Activated CD4-positive, CD25-positive, alpha-beta regulatory T cell (primary cell): ENCODE measurements at places on chromosomes 7 and 10.

GRCh38 chr10:132375116-132375794 lies 21.7 kb upstream of the PWWP2B start:
- DNase-seq, result no peak

DNA sequence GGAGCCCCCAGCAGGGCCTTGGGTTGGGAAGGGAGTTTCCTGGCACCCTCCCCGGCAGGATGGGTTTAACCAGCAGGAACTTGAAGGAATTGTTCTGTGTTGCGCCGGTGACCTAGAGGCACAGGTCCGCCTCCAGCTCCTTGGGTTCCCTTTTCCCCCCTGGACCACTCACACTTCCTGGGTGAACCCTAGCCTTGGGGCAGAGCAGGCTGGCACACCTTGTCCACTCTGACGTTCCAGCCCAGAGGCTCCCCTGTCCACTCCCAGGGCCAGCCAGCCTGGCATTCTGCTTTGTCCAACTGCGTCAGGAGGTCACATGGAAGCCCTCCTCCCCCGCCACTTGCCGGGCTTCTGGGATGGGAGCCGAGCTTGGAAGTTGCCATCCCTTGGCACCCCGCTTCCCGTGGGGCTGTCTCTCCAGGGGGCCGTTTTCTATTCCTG lies 25.8 kb downstream of the TMEM120A start:
- DNase-seq, result no peak

DNA sequence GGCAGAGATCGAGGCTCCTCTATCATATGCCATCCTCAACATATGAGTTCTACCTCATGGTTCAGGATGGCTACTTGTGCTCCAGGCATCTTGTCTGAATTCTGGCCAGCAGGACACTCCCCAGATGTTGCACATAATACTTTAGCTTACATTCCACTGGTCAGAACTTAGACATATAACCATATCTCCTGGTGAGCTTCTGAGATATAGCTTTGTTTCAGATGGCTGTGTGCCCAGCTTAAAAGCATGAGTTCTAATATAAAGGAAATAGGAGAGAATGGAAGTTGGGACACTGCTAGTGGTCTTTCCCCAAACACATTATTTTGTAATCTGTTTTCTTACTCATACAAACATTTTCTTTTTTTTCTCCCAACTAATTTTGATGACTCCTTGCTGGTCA lies 50.8 kb upstream of the IFRD1 start:
- DNase-seq, result no peak

DNA sequence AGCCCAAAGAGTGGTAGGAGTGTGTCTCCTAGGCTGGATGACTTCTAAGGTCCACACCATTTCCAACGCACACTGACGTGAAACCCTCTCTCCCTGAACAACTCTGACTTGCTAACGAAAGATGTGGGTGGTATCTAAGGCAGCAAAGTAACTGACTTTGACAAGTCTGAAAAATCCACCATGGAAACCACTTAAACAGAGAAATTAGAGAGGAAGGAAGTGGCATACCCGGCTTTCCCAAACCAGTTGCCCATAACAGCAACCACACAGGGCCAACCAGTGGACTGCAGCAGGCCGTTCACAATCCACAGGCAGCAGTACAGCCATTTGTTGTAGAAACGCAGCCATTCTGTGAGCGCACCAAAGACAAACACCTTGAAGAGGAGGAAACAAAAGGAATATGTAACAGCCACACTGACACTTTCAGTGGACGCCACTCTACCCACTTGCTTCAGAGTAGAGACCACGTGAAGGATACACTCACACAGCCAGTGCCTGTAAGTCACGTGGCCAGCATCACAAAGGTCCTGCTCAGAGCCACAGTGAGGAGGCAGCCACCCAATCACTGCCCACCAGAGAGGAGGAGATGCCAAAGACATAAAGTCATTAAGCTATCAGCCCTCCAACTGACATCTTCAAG lies 39.8 kb downstream of the SLC37A3 start:
- DNase-seq, result no peak

- no peak for DNase-seq
Observed at GRCh38 chr7:95899919-95900513, 127.7 kb downstream of the DYNC1I1 start.

DNA sequence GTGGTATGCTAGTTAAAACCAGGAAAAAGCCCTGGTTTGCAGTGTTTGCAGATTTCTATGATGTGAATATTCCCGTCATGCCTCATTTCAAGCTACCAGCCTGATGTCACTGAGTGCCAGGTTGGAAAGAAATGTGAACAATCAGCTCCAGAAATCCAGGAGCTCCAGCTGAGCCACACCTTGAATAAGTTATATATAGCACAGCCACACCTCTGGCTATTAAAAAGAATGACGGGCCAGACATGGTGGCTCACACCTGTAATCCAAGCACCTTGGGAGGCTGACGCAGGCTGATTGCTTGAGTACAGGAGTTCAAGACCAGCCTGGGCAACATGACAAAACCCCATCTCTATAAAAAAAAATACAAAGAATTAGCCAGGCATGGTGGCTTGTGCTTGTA lies 18.7 kb upstream of the SLF2 start:
- DNase-seq, result no peak

- DNase-seq, result no peak
Observed at GRCh38 chr10:75773231-75773780, 341.9 kb downstream of the LRMDA start.

GRCh38 chr10:119364645-119365600 lies 157.6 kb downstream of the GRK5 start:
- no peak for DNase-seq

- DNase-seq, result no peak
Observed at GRCh38 chr10:128579901-128580300, 453.7 kb upstream of the MKI67 start.

- no peak for DNase-seq
Observed at GRCh38 chr7:116239020-116239419, 28.7 kb downstream of the TES start.

DNA sequence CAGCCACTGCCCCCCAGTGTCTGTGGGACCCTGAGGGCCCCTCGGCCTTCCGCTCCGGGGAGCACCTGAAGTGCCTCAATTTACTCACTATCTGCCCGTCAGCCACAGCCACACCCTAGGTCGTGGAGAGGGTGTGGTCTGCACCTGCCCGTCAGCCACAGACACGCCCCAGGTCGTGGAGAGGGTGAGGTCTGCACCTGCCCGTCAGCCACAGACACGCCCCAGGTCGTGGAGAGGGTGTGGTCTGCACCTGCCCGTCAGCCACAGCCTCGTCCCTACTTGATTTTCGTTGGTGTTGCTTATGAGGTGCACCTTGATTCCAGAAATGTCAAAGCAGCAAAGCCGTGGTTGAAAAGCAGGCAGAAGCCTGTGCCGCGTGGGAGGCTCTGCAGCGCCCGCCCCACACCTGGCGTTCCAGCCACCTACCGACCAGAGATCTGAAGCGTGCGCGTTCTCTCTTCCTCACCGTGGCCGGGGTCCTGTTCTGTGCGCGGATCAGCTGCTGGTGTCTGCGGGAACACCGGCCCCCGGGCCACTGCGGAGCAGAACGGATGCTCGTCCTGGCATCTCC lies 101.6 kb downstream of the DYNC2I1 start:
- DNase-seq, result no peak

DNA sequence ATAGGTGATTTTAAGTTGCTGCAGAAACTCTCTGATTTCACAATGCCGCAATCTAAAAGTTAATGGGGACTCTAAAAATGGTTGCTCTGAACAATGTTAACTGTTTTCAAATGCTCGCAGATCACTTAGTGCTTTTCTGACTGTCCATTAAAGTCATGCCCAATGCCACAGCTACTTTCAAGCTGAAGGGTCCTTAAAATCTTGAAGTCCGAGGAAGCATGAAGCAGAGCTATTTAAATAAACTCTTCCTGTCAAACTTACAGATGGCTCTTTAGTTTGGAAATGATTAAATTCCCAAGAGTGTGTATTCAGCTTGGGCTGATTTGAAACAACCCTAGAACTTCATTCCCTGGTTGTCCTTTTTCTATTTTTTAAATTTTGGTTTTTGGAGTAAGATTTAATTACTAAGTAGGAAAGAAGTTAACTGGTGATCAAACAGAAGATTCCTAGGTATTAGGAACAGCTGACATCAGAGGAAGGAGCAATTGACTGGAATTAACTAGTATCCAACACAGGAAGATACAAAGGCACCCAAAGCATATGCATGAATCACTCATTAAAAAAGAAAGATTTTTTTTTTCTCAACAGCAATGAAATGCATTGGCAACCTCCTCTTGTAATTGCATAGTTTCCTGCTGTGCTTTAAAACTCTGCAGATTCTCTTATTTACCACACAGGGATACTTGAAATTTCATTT lies 105.1 kb downstream of the NRP1 start:
- DNase-seq, result no peak
